ENCODE measurements at places on chromosomes 13 and 19.

GRCh38 chr13:69274231-69274630 lies 833.4 kb upstream of the ATXN8OS start:
- no peak for DNase-seq

DNA sequence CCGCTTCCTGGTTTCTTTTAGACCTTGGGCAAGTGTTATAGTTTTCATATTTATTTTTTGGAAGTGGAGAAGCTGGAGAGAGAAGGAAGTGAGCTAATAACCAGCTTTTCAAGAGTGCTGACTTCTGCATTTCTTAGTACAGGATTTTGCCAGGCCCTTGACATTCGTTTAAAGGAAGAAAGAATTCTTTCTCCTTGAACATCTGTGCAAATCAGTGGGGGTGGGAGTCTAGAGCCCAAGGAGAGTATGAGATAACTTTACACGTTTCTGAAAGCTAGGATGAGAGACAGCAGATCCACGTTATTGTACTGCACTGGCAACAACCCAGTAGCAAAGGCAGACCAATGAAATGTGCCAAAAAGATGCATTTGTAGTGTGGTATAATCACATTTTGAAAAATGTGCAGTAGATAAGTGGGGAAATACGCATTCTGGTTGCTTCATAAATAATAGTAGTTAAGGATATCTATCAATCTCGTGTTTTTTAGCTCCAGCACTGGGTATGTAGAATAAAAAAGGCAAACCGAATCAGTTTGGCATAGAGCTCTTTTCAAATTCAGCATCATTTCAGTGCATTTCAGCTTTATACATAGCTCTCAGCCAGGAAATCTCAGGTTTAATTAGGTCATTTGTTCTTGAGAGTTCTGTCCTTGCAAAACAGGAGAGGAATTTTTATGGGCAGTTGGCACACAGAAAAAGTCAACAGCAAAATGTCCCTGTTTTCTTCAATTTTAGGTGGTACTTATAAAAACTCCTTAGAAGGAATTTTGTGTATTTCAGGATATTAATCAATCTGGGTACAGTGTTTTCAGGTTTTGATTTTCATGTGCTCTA lies 4.3 kb downstream of the RNF113B start:
- no peak for DNase-seq

DNA sequence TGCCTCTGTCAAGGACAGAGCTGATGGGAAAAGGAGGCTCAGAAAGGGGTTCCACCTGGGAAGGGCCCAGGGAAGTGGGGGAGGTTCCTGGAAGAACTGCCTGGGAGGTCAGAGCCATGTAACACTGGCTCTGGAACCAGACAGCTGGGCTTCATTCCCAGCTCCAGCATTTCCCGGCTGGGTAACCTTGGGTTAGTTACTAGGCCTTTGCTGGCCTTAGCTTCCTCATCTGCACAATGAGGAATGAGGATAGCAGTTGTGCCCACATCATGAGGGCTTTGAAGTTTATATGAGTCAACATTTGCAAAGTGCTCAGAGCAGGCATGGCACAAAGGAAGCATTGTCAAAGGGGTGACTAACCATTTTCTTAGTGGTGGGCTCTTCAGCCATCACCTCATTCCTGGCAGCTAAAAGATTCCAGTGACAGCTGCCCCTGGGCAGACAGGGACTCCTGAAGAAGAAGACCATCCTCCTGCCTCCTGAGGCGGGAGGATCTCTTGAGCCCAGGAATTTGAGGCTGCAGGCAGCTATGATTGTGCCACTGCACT lies 1.7 kb upstream of the DNAJB1 start:
- DNase-seq: no peak

DNA sequence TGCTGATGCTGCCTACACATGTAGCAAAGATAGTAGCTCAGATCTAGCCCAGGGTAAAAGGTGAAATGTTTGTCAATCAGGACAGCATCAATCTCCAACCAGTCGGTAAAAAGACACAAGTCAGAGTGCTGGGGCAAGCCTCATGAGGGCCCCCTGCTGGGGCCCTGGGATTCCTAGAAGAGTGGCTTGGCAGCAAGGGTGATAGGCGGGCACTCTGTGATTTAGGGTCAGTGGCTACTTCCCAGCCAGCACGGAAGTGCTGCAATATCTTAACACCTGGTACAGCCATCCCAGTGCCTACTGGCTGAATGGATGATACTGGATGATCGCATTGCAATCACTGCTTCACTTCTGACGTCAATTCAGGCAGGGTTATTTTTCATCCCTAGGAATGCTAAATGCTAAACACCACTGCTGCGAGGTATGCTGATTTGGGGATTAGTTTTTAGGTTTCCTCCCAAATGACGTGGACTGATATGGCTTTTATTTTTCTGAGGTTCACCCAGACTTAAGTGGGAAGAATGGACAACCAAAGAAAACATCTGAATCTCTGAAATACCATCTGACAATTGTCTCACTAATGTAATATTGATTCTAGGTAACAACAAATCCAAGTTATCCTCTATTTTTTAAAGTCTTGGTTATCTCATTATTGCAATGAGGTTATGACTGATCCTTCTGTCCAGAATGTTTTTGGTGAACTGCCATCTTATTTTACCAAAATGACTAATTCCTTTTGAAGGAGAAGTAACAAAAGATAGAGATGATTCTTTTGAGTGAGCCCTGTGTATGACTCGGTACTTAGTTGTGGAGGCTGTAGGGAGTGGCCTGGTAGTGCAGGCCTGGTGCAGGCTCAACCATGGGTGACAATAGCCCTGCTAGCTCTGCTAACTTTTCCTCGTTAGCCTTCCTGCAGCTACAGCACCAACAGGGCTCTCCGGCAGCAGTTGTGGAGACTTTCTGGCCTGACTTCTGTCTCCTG lies 432.5 kb downstream of the FGF9 start:
- no peak for DNase-seq

DNA sequence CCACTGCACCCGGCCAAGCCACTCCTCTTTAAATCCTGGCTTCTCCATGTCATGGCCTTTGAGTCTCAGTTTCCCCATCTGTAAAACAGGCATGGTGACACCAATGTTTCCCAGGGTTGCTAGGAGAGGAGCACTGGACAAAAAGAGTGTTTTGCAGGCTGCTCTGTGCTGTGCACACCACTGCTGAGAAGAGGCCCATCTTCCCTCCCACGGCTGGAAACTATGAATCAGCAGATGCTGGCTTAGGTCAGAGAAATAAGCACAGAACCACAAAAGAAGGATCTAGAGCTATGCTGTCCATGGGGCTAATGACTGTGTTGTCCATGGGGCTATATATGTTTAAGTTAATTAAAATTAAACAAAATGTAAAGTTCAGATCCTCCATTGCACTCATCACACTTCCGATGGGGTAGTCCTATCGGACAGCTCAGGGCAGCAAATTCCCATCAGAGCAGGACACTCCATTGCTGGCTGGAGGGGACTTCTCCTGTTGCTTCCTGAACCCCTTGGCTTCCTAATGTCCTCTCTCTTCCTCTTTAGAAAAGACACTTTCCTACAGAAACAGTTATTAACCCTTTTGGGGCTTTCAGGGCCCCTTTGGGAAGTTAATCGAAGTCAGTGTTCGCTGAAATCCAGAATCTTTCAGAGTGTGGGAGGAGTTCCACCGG lies 37.1 kb downstream of the TSHZ3 start:
- DNase-seq: no peak

GRCh38 chr19:709965-710571 lies 1.3 kb downstream of the PALM start:
- DNase-seq: no peak

DNA sequence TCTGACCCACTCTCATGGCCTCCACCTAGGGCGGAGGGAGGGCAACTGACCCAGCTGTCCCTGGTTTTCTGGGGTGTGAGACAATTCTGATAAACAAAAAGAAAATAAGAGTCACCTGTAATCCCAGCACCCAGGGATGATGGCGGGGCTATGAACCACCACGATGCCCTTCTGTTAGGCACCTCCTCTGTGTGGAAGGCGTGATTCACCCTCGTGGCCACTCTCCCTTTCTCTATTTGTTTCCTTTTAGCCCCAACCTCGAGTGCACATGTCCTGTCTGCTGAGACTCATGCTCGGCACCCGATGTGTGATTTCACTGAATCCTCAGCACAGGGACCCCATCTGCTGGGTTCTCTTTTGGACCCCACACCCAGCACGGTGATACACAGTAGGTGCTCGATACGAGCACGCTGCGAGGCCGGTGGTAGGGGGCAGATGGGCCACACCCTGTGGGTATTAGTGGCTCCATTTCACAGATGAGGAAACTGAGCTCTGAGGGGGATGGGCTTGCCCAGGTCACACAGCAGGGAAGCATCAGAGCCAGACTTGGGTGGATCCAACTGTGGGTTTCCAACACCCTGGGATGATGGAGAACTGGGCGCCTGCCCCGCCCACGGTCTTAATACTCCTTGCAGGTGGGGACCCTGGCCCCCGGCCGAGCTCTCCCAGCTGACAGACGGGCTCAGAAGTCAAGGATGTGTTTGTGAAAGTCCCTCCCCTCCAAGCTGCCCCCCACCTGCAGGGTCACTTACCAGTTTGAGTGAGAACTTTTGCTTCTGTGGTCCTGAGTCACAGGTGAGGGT lies 24.9 kb downstream of the VRK3 start:
- no peak for DNase-seq

- DNase-seq: no peak
Measured at GRCh38 chr19:19742773-19743172, 9.9 kb upstream of the ZNF14 start.

- no peak for DNase-seq
Measured at GRCh38 chr13:82275644-82276043, 1606.6 kb downstream of the SLITRK1 start.

GRCh38 chr13:25288966-25289365 lies 1.7 kb upstream of the MTMR6 start:
- DNase-seq: no peak

DNA sequence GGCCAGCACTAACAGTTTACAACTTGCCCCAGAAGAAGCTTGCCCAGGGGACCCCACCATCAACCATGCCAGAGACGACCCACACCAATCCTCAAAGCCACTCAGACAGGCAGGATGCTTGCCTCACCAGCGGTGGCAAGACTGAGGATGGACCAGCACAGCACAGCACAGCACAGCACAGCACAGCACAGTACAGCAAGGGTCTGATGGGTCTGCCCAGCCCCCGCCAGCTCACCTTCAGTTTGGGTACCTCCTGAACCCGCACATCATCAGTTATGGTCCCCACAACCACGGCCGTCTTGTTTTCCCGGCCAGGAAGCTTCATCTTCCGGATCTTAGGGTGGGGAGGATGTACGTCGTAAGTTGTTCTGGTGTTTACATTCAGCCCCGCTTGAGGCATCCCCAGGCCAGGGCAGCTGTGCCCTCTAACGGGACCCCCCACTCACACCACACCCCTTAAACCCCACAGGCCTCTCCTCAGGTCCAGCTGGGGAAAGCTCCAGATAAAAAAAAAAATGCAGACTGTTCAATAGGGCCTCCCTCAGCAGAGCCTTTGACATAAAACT lies 1.7 kb upstream of the FAM83E start:
- DNase-seq: no peak

- no peak for DNase-seq
Measured at GRCh38 chr13:77595166-77595810, 59.8 kb downstream of the SCEL start.

DNA sequence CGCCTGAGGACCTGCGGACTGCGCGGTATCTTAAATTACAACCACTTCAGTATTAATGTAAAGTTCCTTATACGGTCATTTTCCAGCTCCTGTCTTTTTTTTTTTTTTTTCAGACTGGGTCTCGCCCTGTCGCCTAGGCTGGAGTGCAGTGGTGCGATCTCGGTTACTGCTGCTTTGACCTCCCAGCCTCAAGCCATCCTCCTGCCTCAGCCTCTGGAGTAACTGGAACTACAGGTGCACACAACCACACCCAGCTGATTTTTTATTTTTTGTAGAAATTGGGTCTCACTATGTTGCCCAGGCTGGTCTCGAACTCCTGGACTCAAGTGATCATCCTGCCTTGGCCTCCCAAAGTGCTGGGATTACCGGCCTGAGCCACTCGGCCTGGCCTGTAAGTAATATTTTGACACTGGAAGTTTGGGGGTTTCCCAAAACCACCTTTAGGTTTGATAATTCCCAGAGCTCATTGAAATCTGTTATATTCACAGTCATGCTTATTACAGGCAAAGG lies 406 bp upstream of the EID2B start:
- no peak for DNase-seq

GRCh38 chr19:16608290-16608739 lies 19.7 kb downstream of the MED26 start:
- no peak for DNase-seq

GRCh38 chr13:66612983-66613382 lies 617.2 kb downstream of the PCDH9 start:
- DNase-seq: no peak

GRCh38 chr13:60137911-60138560 lies 25.7 kb downstream of the DIAPH3 start:
- DNase-seq: no peak

GRCh38 chr13:24270639-24271141 lies 38.7 kb upstream of the C1QTNF9 start:
- peak; percentile 9 for DNase-seq

- DNase-seq: no peak
Measured at GRCh38 chr13:38147050-38147449, 202.6 kb upstream of the UFM1 start.

DNA sequence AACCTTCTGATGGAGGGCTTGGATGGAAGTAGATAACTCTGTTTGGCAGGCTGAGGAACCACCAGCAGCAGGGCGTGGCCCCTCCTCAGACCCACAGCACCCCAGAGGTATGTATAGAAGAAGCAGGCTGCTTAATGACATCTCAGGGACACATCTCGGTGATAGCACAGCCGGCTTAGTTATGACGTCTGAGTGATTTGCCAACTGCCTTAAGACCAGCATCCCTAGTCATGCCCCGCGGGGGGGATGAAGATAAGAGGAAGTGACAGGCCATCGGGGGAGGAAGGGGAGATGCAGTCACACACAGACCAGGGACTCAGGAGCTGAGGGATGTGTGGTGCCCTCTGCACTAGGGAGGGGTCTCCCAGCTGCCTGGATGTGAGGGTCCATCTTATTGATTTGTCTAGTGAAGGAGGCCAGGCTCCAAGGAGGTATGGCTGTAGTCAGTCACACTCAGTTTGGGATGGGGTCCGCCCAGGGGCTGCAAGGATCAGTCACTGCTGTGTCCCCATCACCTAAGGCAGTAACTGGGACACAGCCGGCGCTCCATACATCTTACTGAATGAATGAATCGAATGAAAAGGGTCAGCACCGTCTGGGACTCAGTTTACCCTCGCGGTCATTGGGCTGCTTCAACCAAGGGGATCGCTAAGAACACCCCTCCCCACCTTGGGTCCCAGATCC lies 19.2 kb upstream of the ERCC1 start:
- DNase-seq: no peak

- DNase-seq: no peak
Measured at GRCh38 chr13:85700906-85701305, 98.3 kb downstream of the SLITRK6 start.
